ENCODE measurements at places on chromosomes 13 and 19. TPM values are rescaled to one million over a fixed set of nuclear protein-coding genes. Genes with fewer than 3 reads are reported as not detected.

The EPN1 gene
- total RNA-seq = 37.7 TPM

- H3K27ac ChIP-seq = no peak overlapping the region
- peaks cover 2% of the 10 kb centered on the region for H3K27me3 ChIP-seq
- no peak overlapping the region for H3K4me3 ChIP-seq
- no peaks in the 10 kb centered on the region for H3K4me1 ChIP-seq
- H3K36me3 ChIP-seq = no peaks in the 10 kb centered on the region
Measured at GRCh38 chr13:101306773-101307172, 109.5 kb downstream of the NALCN start.

DNA sequence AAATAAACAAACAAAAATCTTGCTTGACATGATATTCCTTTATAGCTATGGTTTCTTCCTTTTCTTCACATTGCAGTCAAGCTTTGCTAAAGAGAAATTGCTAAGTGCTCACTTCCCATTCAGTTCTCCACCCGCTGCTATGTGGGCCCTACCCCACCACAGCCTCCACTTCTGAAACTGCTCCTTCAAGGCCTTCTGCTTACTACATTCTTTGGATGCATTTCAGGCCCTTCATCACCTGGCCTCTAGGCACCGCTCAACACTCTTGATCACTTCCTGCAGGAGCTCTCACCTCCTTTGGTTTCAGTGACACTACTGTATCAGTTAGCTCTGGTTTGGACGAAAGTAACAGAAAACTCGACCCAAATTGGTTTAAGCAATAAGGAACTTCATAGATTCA lies 72.4 kb downstream of the KLF5 start:
- no peaks in the 10 kb centered on the region for H3K4me1 ChIP-seq
- no peak overlapping the region for H3K4me3 ChIP-seq
- no peak for DNase-seq
- no peaks in the 10 kb centered on the region for H3K36me3 ChIP-seq
- H3K27me3 ChIP-seq = peaks cover 4% of the 10 kb centered on the region
- H3K27ac ChIP-seq = no peak overlapping the region

GRCh38 chr13:111337741-111338140 lies 17.3 kb downstream of the TEX29 start:
- no peaks in the 10 kb centered on the region for H3K4me1 ChIP-seq
- no peak overlapping the region for H3K27ac ChIP-seq
- no peaks in the 10 kb centered on the region for H3K27me3 ChIP-seq
- peaks cover 1% of the 10 kb centered on the region for H3K36me3 ChIP-seq
- no peak overlapping the region for H3K4me3 ChIP-seq

DNA sequence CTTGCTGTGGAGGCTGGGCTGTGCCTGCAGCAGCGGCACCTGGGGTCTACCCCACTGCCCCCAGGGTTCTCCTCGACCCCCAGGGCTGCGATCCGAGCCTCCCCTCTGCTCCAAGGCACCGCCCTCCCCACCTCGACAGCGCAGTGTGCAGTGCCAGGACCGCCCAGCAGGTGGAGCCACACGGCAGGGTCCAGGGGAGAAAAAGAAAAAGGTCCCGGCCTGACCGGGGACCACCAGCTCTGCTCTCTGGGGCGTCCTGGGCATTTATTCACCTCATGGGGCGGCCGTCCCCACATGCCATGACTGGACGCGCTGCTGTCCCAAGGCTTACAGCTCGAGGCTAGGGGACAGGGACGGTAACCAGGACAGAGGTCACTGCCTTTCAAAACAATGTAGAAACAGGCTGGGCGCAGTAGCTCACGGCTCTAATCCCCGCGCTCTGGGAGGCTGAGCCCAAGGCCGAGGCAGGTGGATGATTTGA lies 10.6 kb downstream of the REXO1 start:
- peaks cover 26% of the 10 kb centered on the region for H3K4me1 ChIP-seq
- peak; percentile 71 for DNase-seq
- H3K4me3 ChIP-seq = no peak overlapping the region

Measured in activated CD8-positive, alpha-beta T cell treated with anti-CD3 and anti-CD28 coated beads for 36 hours (primary cell).